ENCODE measurements at places on chromosomes 1 and 21.

GRCh38 chr1:200960236-200960947, 63.1 kb downstream of the KIF21B start:
- DNase-seq = no peak

GRCh38 chr1:22442212-22442894, 9.3 kb upstream of the ZBTB40 start:
- no peak for DNase-seq

DNA sequence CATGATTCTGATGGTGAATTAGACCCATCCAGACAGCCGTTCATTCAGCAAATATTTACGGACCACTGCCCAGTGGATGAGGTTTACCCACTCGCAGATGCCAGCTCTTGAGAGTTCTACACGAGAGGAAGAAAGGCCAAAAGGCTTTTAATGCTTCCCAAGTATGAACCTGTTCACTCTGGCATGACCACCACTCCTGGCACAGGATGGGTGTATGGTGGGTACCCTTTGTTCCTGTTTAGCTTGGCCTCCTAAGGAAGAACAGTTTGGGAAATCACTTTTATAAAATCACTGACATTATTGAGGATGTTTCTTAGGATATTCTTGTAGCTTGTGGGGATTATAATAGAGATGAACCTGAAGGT, 67.2 kb downstream of the HMGB4 start:
- no peak for DNase-seq

DNA sequence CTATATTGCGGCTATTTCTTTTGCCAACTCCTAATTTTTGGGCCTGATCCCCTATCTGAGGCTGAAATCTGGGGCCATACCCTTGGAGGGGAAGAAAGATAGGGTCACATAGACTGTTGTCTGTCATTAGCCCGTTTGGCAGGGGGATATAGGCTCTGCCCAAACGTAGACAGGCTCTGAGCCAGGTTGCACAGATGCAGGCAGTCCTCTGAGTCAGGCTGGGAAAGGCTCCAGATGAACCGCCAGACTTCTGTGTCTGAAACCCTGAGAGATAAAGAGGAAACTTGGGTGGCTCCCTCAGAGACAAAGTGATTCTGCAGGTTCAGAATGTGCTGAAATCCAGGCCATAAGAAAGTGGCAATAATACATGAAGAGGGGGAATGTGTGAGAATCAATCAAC, 4.0 kb upstream of the CAP1 start:
- DNase-seq = no peak

- DNase-seq = no peak
Observed at GRCh38 chr21:35885942-35886541, 174.3 kb downstream of the SETD4 start.

DNA sequence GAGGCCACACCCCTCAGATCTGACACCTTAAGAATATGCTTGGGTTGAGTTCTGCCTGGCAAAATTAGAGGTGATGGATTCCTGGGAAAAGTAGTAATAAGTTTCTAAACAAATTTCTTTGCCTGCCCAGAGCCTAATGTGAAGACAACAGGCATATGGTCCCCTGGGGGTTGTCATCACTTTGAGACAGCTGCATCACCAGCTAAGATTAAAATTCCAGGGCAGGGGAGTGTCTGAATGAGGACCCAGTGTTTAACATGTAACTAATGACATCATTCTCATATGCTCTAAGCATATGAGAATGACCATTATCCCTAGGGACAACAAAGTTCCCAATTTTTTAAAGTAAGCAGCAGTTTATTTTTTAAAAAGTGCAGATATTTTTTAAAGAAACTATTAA, 432.2 kb downstream of the PCP4 start:
- DNase-seq = no peak

DNA sequence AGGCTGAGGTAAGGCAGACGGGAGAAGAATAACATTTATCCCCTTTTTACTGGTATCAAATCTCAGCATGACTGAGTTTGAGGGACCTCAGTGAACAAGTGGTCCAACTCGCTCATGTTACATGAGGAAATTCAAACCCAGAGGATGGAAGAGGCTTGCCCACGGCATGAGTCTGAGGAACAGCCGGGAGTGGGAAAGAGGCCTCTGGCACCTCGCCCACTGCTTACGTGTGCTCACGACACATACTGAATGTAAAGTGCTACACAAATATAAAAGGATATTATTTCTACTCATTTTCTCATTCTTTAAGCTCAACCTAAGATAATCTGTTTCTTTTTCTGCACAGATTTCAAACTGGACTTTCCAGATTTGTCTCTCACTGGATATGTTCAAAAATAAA, 14.7 kb downstream of the BEND5 start:
- no peak for DNase-seq

DNA sequence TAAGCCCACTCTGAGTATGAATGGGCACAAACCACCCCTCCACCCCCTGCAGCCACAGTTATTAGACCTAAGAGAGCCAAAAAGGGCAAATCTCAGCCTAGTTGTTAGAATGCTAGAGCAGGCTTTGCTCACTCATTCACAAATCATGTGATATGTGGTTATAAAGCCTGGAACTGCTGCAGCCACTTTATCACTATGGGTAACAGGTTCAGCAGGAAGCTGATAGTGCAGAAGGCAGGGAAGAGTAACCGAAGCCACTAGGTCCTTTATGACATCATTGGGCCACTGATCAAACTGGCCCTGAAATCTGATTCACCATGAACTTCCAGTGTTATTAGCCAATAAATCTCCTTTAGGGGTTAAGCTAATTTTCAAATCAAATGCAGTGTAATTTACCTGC, 134.7 kb downstream of the GRIK1 start:
- DNase-seq = no peak

DNA sequence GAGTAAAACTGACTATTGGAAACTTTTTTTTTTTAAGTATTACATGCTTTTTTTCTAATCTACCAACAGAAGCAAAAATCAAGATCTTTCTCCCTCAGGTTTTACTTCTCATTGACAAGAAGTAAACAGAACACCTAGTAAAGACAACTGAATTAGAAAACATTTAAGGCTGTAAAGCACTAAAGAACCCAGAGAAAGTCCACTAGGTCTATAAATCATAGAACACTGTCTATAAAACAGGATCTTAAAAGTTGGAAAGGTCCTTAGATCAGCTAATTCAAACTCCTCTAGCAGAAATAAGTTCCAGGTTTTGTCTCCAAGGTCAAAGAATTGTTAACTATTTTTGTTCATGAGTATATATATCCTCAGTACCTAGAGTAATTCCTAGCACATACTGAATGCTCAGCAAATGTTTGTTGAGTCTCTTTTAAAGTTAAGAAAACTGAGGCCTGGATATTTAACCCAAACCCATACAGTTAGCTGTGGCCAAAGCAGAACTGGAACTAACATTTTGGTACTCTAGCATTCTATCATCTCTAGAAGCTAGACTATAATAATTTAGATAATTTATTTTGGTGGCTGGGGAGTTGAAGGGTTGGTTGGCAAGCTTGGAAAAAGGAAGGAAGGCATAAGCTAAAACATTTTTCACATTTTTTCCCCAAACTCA, 3.0 kb downstream of the EPS15 start:
- DNase-seq = no peak

DNA sequence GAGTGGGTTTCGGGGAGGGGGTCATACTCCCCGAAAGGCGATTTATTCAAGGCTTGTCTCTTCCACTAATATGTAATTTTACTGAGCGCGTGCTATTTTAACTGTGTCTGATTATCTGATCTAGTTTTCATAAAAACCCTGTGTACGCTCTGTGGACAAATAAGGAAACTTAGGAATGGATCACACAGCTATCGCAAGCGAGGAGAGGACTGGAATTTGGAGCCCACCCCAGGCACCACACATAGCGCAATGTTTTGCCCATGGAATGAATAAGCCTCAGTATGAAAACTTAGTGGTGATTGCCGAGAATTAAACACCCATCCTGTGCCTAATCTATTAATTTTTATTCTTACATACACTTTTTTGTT, 9.8 kb upstream of the RAB42 start:
- no peak for DNase-seq

GRCh38 chr1:215141460-215141859, 58.9 kb downstream of the KCNK2 start:
- no peak for DNase-seq

DNA sequence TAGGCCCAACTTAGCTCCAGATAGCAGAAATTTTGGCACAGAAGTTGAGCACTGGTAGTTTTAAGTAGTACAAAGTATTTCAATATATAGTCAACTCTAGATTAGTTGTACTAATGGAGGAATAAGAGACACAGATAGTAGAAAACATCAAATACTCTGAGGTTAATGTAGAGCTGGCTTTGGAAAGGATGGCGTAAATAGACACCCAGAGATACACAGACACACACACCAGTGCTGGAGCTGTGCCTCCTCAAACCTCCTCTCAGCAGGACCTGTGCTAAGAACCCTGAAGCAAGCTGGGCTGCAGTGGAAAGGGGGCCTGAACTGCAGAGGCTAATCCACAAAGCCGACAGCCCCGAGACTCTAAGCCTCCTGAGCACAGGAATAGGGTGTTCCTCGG, 67.0 kb upstream of the EDEM3 start:
- no peak for DNase-seq

- DNase-seq = no peak
Observed at GRCh38 chr1:8733484-8733883, 84.0 kb downstream of the RERE start.

DNA sequence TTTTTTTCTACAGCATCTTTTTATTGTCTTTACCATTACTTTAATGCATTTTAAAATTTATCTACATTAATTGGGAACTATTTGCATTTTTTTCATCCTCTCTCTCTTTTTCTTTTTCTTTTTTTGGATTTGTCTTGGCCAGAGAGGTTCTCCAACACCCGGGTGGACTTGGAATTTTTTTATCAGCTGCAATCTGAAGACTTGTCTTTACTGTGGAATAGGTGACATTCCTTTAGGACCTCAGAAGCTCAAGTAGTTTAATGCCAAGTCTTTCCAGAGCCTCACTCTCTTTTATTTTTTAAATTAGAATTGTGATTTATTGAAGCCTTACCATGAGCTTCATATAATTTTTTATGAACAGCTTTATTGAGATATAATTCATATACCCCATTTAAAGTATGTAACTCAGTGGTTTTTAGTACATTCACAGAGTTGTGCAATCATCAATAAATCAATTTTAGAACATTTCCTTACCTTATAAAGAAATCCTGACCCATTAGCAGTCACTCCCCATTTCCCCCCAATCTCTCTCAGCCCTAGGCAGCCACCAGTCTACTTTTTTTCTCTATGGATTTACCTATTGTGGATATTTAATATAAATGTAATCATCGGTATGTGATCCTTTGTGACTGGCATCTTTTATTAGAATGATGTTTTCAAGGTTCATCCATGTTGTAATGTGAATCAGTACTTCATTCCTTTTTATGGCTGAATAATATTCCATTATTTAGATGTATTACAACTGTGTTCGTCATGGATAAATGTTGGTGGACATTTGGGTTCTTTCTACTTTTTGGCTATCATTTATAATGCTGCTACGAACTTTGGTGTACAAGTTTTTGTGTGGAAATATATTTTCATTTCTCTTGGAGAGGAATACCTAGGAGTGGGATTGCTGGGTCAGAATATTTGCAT, 6.2 kb downstream of the TUFT1 start:
- no peak for DNase-seq

GRCh38 chr1:88876573-88877365, 14.6 kb downstream of the GTF2B start:
- DNase-seq = no peak

- no peak for DNase-seq
Observed at GRCh38 chr1:191343816-191344215, 814.4 kb upstream of the RGS18 start.

- no peak for DNase-seq
Observed at GRCh38 chr1:203380420-203381150, 29.7 kb upstream of the FMOD start.

DNA sequence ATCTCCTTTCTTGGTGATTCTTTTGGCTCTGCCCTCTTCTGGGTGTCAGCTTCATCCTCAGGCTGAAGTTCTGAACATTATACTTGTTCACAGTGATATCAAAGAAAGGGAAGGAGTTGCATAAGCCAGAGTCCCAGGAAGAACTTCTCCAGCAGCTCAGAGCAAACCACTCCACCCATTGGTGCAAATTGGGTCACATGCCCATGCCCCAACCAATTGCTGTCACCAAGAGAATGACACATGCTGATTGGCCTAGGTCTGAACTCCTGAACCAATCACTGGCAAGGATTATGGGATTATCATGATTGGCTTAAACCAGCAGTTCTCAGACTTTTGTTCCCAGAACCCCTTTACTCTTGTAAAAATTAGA, 256.5 kb upstream of the TMEM51 start:
- DNase-seq = no peak

DNA sequence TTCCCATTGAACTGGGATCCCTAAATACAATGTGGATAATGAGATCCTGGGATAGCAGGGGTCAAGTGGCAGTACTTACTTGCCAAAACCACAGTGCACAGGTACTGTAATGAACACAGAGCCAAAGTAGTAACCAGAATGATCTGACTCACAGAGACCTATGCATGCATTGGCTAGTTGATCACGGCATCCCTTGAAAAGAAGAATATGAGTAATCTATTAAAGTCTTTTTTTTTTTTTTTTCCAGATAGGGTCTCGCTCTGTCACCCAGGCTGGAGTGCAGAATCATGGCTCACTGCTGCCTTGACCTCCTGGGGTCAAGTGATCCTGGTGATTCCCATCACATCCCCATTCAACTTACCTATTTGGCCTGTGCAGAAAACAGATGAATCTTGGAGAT, 29.4 kb upstream of the EIF4G3 start:
- no peak for DNase-seq
